ENCODE measurements at places on chromosomes 13 and 19.

DNA sequence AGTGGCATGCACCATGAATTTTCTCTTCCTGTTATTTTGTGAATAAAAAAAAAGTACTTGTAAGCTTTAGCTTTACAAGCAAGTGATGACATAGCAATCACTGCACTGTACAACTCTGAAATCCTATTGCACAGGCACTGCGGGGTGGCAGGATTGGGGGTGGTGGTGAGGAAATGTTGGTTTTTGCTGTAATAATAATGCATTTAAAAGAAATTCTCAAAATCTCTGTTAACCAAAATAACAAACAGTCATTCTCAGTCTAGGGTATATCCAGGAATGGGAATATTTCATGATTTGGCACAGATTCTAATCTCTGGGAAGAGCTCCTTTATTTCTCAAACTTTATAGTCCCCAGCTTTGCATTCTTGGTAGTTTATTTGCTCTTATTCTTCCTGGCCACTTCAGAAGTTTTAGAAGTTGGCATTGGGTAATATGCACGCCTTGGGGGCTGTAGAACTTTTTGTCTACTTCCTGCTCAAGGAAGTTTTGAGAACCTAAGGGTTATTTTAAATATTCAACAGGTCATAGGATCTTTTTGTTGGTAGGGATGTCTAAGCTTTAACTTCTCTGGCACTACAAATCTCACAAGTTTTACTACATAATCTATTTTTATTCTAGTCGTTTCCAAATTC, 353.0 kb upstream of the KLF12 start:
- DNase-seq = no peak

DNA sequence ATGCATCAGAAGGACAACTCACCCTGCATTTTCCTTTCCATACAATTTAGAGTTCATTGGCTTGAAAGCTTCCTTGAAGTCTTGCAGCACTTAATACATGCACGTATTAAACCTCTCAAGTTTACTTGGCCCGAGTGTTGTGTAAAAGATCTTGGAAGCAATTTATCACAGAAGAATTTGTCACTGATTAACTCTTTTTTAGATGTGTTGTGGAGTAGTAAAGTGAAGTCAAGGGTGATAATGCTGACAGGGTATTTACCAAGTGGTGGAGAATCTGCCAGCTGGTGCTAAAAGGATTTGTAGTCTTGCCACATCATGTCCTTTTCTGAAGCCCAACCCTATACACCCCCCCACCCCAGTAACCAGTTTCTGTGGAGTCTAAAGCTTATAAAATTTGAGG, 421.0 kb upstream of the MIR17HG start:
- no peak for DNase-seq

- no peak for DNase-seq
Measured at GRCh38 chr19:38273499-38273898, 9.1 kb downstream of the SPINT2 start.

GRCh38 chr19:40921005-40921897, 39.2 kb upstream of the CYP2A7 start:
- no peak for DNase-seq

DNA sequence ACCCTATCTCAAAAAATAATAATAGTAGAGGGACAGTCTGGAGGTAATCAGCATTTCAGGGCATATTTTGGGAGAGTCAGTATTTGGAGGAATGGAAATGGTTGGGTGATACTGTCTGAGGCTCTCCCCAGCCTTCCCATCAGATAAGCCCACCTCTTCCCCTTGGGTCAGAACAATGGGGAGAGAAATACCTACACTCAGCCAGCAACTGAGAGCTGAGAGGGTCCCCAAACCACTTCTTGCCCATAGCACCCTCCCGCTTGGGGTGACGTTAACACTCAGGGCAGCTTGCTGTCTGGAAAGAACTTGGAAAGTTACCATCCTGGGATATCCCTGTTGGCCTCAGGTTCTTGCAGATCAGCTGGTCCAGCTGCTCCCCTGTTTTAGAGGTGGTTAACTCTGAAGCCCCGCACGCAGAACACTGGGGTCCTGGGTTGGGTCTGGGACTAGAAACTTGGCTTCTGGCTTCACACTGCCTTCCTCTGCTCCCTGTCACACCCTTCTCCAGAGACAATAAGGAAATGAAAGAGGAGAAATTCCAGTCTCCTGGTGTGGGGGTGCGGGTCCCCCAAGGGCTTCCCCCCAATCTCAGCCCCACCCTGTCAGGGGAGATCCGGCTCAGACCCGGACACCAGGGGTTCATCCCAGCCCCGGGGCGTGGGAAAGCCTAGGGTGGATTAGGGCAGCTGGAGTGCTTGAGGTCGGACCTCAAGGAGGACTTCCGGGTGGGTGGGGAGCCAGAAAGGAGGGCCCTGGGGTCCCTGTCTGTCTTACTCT, 2.5 kb downstream of the FOXA3 start:
- no peak for DNase-seq

All from fibroblast of pulmonary artery (primary cell).